ENCODE measurements at places on chromosomes 5 and 9. TPM values are rescaled to one million over a fixed set of nuclear protein-coding genes. Genes with fewer than 3 reads are reported as not detected.

The PCYOX1L gene
- 7.7 TPM for total RNA-seq

- no peak for DNase-seq
Observed at GRCh38 chr9:98038958-98039357, 17.6 kb upstream of the NANS start.

DNA sequence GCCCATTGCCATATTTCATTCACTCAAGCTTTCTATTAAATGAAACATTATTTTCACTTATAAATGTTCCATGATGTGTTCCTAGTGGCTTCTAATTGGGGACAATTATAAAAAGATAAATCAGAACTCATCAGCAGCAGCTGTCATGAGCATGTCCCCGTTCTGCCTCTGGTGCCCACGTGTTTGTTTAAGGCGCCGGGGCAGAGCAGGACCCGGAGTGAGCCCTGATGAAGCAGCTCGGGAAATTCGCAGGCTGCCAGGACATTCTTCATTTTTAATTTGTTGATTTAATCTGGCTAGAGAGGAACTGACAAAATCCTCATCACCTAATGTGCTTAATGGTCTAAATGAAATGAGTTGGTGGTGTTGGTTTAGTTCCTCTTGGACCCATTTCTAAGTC is 475.0 kb downstream of the CTNND2 start:
- no peak for DNase-seq

- DNase-seq, result no peak
Observed at GRCh38 chr9:126564716-126565115, 49.0 kb upstream of the LMX1B start.

DNA sequence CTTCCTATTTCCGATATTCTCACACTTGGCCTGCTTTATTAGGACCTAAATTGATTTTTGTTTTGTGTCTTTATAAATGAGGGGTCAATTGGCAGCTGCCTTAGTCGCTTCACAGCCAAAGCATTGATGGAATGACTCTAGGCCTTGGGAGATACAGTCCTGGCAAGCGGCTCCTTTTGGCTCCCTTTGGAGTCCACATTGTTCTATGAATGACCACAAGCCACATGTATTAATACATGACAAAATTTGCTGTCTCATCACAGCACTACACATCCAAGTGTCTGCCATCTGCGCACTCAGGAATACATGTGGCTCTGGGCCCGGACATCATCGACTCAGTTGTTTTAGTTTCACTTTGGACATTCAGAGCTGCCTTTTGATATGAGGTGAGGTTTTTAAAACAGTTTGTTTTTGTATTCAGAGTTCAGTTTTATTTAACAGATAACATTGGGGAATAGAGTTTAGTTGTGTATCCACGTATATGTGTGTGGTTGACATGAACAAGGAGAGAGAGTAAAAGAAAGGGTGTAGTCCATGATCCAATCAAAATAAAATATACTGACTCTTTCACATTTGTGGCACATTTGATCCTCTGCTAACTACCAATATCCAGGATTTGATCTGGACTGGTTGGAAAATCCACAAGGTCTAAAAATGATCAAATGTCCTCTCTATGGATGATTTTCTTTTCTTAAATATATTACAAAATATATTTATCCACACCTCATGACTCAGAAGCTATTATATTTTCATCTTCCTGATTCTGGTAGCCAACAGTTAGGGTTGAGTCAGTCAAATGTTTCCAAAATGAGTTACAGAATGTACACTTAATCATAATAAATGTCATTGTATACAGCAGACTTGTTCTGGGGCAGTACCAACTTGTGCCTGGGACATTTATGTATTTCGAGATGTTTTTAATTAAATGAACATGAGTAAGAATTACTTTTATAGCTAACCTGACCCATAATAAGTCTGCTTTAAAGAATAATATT is 114.0 kb upstream of the MTAP start:
- DNase-seq, result no peak

The TLR4 gene
- 9.7 TPM for total RNA-seq
